Stimulated activated CD4-positive, alpha-beta T cell treated with anti-CD3 and anti-CD28 coated beads, Interleukin-4, amount 100 ng/mL, for 48 hours (primary cell): ENCODE measurements at places on chromosomes 13 and 19.

- no peak for DNase-seq
Measured at GRCh38 chr13:28624707-28625432, 34.1 kb upstream of the POMP start.

- DNase-seq, result no peak
Measured at GRCh38 chr19:1394252-1395193, 6.8 kb downstream of the GAMT start.

DNA sequence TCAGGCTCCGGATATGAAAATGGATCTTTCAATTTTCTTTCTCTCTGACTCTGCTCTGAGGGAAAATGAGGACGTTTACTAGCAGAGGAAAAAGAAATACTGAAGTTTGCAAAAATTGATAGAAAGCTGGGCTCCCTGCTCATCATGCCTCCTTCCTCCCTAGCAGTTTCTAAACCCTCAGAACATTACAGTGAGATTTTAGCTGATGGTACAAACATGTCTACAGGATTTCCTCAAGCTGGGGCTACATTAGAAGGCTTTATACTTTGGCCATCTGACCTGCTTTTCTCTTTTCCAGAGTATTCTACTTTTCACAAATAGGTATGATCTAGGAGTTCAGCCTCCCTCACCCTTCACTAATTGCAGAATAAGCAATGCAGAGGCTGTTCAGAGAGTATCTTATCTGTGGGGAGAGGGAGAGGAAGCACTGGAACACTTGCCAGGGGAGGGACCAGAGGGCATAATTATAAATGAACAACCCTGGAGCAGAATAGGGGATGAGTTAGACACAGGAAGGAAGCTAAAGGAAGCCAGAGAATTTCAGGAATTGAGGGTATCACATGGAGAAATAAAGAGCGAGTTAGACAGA, 30.0 kb downstream of the CEACAM1 start:
- no peak for DNase-seq

DNA sequence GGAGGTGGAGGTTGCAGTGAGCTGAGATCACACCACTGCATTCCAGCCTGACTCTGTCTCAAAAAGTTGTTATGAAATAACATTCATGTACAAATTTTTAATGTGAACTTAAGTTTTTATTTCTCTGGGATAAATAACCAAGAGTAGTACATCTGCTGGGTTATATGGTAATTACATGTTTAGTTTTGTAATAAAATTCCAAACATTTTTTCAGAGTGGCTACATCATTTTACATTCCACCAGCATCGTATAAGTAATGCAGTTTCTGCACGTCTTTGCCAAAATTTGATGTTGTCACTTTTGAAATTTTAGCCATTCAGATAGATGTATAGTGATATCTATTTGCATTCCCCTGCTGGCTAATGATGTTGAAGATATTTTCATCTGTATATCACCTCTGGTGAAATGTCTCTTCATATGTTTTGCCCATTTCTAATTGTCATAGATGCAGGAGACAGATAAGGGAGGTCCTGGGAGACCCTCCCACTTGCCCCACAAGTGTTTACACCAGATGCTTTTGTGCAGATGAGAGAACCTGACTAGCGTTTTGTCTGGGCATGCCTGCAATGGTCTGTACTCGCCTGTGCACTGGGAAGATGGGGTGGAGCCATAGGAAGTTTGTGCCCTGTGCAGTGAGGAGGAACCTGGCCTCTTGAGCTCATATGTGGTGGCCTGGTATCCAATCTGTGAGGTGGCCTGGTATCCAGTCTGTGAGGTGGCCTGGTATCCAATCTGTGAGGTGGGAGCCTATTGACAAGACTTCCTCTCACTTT, 12.7 kb upstream of the KBTBD6 start:
- DNase-seq, result no peak

GRCh38 chr13:65497265-65497664, 1732.9 kb downstream of the PCDH9 start:
- DNase-seq, result no peak

DNA sequence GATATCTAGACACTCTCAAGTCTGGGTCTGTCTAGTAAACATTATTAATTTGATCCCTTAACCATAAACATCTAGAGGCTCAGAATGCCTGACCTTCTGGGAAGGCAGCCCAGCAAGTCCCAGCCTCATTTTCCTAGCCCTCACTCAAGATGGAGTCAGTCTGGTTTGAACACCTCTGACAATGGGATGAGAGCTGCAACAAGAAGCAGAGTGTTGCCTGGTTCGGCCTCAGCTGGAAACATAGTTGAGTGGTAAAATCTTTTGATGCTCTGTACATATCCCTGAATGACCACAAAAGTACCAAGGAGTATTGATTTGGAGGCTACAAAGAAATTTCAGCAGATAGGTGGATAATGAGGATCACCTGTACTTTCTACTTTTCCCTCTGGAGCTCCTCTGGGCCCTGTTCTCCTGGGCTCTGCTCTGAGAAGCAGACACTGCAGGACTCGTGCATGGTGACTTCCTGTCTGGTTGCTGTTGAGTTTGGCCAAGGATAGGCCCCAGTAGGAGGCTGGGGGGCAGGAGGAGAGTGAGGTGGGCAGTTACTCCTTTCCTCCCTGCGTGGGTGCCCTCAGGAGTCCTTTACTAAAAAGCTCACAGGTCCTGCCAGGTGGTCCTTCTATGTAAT, 68.4 kb upstream of the SLC15A1 start:
- DNase-seq, result no peak

- no peak for DNase-seq
Measured at GRCh38 chr13:30325668-30326067, 18.3 kb upstream of the KATNAL1 start.

- no peak for DNase-seq
Measured at GRCh38 chr19:5537870-5538269, 29.9 kb downstream of the TINCR start.

DNA sequence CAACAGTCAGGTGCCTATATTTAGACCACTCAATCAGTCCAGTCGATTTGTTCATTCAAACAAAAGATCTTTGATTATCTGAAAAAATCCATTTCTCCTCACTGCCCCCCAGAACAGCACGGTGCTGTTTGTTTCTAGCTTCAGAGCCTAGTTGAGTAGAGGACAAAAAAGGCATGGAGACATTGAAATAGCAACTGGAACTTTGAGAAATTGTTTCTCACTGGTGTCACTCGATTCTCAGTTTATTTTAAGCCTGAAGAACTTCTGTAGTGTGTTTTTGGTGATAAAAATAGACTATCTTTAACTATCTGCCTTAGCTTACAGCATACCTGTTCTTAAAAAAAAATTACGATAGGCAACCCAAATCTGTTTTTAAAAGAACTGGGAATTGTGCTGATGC, 67.1 kb downstream of the ARHGAP35 start:
- DNase-seq, result no peak

DNA sequence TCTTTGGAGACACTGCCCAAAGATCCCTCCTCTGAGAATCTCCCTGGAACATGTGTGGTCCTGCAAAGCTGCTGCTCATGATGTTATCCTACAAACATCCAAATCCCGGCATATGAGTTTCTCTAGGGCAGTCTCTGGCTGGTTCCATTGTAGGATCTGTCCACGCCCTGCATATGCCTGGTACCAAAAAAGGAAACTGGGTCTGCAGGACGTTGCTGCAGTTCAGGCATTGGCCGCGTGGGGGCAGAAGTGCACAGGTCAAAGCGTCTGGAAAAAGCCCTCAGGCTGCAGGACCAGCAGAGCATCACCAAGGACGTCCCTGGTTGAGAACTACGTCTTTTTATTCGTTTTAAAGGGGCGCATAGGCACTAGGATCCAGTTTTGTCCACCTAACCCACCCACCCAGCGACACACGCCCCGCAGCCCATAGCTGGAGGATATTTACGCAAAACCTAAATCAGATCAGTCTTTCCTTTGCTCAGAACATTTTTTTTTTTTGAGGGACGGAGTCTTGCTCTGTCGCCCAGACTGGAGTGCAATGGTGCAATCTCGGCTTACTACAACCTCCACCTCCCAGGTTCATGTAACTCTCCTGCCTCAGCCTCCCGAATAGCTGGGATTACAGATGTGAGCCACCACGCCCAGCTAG, 12.9 kb upstream of the ZNF564 start:
- peak; percentile 85 for DNase-seq

- no peak for DNase-seq
Measured at GRCh38 chr13:24505256-24505655, 7.3 kb downstream of the PARP4 start.

- no peak for DNase-seq
Measured at GRCh38 chr13:59651479-59651878, 512.2 kb downstream of the DIAPH3 start.

- no peak for DNase-seq
Measured at GRCh38 chr19:2603334-2603733, 99.2 kb downstream of the GNG7 start.
